RPMI7951 (cell line): ENCODE measurements at places on chromosomes 11 and 22.

DNA sequence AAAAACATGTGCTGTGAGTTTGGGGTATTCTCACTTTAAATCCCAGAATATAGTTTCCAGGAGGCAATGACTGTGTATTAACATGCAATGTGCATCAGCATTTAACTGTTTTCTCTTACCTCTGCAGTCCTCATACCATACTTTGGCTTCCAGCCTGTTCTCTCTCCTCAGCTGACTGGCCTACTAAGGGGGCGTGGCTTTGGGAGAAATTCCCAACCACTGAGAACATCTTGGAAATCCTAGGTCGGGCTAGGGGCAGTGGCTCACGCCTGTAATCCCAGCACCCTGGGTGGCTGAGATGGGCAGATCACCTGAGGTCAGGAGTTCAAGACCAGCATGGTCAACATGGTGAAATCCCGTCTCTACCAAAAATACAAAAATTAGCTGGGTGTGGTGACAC is 13.5 kb upstream of the ZC3H12C start:
- no peak for DNase-seq

DNA sequence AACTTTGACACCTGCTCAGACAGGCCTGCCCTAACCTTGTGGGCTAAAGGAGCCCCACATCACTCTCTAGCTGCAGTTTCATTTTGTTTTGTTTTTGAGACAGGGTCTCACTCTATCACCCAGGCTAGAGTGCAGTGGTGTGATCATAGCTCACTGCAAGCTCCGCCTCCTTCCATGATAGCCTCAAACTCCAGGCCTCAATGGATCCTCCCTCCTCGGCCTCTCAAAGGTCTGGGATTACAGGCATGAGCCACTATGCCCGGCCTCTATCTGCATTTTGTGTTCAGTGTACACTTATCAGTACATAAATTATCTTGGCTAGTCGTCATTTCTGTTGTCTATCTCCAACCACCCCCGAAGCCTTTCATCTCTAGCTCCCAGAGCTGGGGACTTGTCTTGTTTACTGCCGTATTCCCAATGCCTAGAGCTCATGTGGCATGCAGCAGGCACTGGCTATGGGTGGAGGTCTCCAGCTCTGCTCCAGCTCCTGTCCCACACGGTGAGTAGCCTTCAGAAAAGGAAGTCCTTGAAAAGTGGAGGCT is 22.1 kb upstream of the PEX26 start:
- DNase-seq: no peak

DNA sequence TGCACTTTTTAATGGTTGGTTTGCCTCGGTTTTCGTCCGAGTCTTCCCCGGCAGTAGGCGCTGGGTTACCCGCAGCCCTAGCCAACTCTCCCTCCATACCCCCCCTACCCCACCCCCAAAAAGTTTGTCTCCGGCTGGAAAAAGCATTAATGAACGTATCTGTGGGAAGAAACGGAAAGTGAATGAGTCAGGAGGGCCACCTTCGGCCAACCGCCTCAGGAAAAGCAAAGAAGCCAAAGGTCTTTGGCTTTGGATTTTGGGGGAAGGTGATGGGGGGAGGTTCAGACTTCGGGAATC is 508 bp upstream of the FLI1 start:
- no peak for DNase-seq

GRCh38 chr11:132202621-132203020 is 832.2 kb downstream of the NTM start:
- peak; percentile 85 for DNase-seq

- DNase-seq: no peak
These were observed 37.5 kb upstream of the HEPHL1 start for GRCh38 chr11:93983542-93984195.

DNA sequence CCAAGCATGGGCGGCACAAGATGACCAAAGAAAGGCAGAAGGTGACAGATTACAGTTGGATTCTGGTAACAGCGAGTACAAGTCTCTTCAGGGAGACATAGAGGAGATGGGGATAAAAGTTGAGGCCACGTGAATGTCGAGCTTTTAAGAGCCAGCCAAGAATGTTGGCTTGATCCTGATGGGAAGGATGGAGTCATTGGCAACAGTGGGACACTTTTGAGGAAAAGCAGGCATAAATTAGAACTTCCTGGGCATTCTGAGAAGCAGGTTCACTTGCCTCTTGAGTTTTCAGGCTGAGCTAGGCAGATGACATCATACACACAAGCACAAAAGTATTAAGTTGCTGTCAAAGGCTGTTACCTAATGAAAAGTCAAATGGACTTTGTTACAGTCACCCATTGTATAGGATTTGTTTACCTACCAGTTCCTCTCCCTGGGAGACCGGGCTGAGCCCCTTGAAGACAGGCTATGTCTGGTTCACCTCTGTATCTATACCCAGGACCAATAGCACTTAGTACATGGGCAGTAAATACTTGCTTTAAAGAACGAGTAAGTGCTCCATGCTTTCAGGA is 41.1 kb downstream of the TNRC6B start:
- DNase-seq: no peak

GRCh38 chr11:128506999-128507611 is 80.3 kb downstream of the ETS1 start:
- DNase-seq: peak; percentile 97

DNA sequence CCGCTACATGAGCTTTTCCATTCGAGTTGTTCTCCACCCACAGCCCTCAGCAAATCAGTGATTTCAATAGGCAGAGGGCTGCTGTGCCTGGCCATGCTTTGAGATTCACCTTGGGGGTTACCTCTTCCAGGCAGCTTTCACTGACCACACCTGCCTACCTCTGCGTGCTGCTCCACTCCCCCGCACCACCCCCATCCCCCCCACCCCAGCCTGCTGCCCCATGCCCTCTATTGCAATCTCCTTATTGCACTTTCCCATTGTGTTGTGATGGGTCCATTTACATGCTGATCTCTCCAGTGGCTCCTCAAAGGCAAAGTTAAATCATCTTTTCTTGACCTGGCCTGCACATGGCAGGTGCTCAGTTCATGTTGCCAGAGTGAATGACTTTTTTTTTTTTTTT is 18.0 kb upstream of the POLA2 start:
- DNase-seq: no peak

DNA sequence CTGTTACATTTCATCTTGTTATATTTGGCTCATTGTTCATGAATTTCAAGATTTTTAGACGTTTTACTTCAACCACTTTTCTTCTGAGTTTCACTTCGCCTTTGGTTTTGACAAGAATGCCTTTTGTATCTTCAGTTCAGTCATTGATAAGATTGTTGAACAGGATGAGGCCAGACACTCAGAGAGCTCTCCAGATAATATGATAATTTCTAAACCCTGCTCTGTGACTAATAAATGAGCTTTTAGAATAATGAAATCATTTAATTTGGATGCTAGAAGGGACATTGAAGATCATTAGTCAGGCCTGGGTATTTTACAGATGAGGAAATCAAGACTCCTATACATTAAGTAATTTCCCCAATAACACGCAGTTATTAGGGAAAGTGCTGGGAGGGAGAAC is 37.2 kb upstream of the GRAMD1B start:
- no peak for DNase-seq

- no peak for DNase-seq
These were observed 118.1 kb downstream of the CCDC34 start for GRCh38 chr11:27244900-27245299.

DNA sequence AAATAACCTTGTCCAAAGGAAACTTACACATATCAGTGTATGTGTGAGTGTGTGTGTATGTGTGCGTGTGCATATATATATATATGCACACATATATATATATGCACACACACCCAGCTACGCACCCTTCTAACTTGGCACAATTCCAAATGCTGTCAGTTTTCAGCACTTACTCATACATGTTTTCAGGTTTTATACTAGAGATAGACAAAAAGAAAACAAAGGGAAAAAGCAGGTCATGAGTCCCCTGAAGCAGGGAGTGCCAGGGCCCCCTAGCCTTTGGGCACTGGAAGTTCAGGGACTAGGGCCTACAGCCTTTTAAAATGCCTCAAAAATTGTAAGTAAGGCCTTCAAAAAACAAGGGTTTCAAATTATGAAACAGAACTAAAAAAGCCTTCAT is 265.4 kb downstream of the CADM1 start:
- no peak for DNase-seq

- DNase-seq: no peak
These were observed 26.2 kb upstream of the LIPT2 start for GRCh38 chr11:74519710-74520109.

DNA sequence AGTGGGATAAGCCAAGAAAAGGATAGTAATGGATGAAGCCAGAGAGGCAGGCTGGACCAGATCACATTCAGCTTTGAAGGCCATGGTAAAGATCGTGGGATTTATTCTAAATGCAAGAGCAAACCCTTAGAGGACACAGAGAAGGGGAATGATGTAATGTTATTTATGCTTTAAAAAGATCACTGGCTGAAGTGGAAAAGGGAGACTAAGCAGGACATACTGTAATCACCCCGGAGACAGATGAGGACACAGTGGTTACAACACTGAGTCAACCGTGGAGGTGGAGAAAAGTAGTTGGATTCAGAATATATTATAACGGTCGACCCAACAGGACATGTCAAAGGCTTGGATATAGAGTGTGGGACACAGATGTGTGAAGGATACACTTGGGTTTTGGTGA is 38.5 kb downstream of the CDON start:
- no peak for DNase-seq

- DNase-seq: no peak
These were observed 86.9 kb downstream of the UBASH3B start for GRCh38 chr11:122742301-122743018.

- DNase-seq: no peak
These were observed 6.5 kb upstream of the PVALB start for GRCh38 chr22:36823186-36823839.

GRCh38 chr22:43376765-43377547 is 33.8 kb upstream of the SCUBE1 start:
- DNase-seq: peak; percentile 58

DNA sequence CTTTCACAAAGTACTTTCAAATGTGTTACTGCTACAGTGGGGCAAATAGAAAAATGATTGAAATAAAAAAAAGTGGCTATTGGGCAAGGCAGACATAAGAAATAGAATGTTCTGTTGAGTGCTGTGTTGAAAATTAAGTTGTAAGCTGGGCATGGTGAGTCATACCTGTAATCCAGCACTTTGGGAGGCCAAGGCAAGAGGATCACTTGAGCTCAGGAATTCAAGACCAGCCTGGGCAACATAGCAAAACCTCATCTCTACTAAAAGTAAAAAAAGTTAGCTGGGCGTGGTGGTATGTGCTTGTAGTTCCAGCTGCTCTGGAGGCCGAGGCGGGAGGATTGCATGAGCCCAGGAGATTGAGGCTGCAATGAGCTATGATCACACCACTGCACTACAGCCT is 26.9 kb upstream of the LDHA start:
- DNase-seq: peak; percentile 11

DNA sequence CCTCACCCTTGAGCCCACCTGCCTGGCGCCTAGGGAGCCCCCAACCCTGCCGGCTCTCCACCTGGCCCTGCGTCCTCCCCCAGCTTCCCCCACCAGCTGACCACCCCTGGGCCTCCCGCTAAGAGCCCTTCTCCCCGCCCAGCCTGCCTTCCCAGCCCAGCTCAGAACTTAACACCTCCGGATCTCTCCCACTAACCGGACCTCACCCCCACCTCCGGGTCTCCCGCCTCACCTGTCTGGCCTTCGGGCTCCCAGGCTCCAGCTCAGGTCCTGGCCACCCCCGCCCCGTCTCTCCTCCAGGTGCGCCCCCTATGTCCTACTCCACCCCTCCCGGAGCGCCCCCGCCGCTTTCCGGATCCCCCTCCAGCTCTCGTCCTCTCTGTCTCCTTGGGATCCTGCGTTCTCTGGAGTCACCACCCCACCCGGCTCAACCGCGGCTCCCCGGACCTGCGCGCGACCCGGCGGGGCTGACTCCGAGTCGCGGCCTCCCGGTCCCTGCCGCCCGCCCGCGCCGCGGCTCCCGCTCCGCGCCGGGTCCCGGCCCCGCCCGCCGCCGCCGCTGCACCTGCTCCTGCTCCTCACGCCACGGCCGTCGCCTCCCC is at the start of gene KCNJ11:
KCNJ11 (minus strand) TSS at position 51 of the 602 bp plus-strand sequence. CDS start 568 bp downstream, outside the sequence.
- DNase-seq: no peak

DNA sequence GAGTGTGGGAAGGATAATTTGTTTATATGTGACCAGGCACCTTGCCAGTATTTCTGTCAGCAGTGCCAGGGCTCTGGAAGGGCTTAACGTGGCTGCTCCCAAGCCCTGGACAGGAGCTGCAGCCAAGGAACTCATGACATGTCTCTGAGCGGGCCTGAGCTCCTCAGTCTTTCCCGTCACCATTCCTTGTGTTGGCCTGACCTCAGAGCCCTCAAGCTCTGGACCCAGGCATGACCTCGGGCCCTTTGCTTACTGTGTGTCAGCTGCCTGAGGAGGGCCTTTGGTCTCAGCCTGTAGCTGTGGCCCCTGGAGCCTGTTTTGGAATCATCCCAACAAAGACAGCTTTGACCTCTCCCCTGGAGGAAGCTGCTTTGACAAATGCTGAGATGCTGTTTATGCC is 264.1 kb upstream of the PLET1 start:
- DNase-seq: peak; percentile 41

GRCh38 chr11:386483-386882 is 7.5 kb upstream of the PKP3 start:
- no peak for DNase-seq

GRCh38 chr11:77131560-77131959 is 3.5 kb downstream of the MYO7A start:
- DNase-seq: no peak

GRCh38 chr11:8234910-8235309 is 28.8 kb downstream of the LMO1 start:
- DNase-seq: no peak

DNA sequence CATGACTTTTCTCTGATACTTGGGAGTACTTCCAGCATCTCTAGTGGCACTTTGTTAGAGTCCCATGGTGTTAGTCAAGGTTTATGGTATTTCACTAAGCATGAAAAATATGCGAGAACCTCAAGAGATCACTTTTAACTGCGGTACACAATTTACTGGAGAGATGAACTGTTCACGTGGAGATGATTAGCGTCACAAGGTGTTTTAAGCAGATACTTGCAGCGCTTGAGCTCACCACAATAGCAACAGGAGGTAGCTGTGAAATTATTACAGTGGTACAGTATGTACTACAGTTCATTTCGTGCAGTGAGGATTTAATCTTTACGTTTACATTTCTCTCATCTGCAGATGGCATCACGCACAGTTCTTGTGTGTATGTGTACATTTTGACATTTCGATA is 4.5 kb downstream of the PARVA start:
- DNase-seq: no peak

GRCh38 chr11:86553265-86553664 is 119.2 kb downstream of the ME3 start:
- DNase-seq: no peak
